ENCODE measurements at places on chromosomes 6 and 20.

GRCh38 chr20:32435449-32436107, 77.4 kb downstream of the ASXL1 start:
- DNase-seq = no peak

GRCh38 chr6:155349129-155349528, 34.8 kb upstream of the TFB1M start:
- no peak for DNase-seq

GRCh38 chr6:154605882-154606370, 95.4 kb upstream of the CNKSR3 start:
- DNase-seq = no peak

DNA sequence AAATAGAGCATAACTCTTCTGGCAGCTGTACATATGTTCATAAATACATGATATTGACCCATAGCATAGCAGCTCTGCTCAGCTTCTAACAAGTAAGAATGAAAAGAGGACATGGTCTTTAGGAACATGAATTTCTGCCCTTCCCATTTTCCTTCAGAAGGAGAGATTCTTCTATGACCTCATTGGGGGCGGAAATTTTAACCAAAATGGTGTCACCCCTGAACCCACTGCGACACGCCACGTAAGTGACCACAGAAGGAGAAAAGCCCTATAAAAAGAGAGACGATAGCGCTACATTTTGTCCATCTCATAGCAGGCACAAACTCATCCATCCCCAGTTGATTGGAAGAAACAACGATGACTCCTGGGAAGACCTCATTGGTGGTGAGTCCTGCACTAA, at the start of gene IL17A:
Gene IL17A (plus strand): TSS at position 301 of the 400 bp plus-strand sequence. CDS start 57 bp downstream, at position 358.
- DNase-seq = no peak

DNA sequence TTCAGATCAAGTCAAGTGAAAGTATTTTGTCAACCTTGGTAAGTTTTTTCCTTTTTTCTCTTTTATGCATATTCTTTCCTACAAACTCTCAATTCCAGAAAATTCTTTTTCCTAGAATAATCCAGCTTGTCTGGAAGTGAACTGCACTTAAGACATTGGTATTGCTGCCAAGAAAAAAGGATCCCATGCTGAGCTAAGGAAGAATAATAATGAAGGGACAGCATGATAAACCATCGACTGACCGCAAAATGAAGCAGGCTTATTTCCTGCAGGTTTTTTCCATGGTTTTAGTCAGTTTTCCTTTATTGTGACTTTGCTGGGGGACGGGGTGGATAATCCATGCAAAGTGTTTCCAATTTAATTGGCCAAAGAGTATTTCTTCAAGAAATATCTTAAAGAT, 857.6 kb upstream of the SLC35B3 start:
- DNase-seq = no peak

- DNase-seq = no peak
These were observed 319.6 kb downstream of the FARS2 start for GRCh38 chr6:5580736-5581581.

GRCh38 chr6:125984311-125984710, 2.0 kb upstream of the TRMT11 start:
- DNase-seq = no peak

- DNase-seq = no peak
These were observed 75.6 kb downstream of the SLC24A3 start for GRCh38 chr20:19288061-19288460.

DNA sequence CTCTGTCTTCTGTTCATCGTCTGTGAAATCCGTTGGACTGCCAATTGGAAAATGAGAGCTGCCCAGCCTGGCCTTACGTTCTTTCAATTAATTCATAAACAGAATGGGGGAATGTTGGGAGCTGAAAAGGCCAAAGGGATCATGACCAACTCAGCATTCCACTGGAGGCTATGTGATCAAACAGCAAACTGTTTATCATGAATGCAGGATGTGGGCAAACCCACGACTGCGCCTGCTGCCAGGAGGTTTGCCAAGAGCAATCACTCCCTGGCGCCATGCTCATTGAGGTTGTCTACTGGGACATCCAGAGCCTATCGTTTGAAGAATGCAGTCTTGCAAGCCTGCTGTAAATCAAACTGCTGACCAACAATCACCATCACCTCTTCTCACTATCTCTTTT, 9.3 kb upstream of the FKBP1A start:
- peak; percentile 52 for DNase-seq

GRCh38 chr6:42338744-42339222, 112.9 kb downstream of the TRERF1 start:
- peak; percentile 84 for DNase-seq

- no peak for DNase-seq
These were observed 19.4 kb upstream of the COL19A1 start for GRCh38 chr6:69846770-69847491.

GRCh38 chr6:169859978-169860703, 108.7 kb downstream of the ERMARD start:
- DNase-seq = no peak

DNA sequence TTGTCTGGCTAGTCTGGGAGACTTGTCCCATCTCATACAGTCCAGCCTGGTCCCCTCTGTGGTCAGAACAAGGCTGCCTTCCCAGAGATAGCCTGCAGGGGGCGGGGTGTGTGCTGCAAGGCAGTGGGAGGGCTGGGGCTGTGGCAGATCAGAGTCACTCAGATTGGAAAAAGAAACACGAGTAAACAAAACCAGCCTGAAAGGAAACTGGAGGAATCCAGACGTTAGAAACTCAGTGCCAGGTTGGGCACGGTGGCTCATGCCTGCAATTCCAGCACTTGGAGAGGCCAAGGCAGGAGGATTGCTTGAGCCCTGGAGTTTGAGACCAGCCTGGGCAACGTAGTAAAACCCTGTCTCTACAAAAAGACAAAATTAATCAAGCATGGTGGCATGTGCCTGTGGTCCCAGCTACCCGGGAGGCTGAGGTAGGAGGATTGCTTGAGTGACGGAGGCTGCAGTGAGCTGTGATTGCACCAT, 20.2 kb downstream of the LEMD2 start:
- DNase-seq = peak; percentile 83

DNA sequence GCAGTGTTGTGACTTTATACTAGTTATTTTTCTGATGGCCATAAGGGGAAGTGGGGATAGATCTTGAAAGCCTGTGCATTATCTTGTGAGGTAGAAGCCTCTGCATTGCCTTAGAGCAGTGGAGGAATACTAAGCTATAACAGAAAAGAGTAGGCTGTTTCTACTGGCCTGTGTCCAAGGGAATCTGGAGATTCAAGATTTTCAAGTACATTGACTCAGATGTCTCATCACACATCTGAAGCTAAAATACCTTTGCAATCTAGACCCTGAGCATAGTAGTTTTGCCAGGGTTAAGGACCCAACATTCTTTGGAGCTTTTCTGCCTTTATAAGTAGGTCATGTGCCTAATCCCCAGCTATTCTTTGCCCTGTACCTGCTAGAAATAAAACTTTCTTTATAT, 272.3 kb downstream of the TENT5A start:
- DNase-seq = no peak
